ENCODE measurements at places on chromosomes 6 and 20. TPM values are rescaled to one million over a fixed set of nuclear protein-coding genes. Genes with fewer than 3 reads are reported as not detected.
A peak's percentile ranks its signal among the peaks of the same experiment; 100 is the strongest.

GRCh38 chr20:20448881-20449280 lies 81.0 kb downstream of the INSM1 start:
- no peak for DNase-seq

DNA sequence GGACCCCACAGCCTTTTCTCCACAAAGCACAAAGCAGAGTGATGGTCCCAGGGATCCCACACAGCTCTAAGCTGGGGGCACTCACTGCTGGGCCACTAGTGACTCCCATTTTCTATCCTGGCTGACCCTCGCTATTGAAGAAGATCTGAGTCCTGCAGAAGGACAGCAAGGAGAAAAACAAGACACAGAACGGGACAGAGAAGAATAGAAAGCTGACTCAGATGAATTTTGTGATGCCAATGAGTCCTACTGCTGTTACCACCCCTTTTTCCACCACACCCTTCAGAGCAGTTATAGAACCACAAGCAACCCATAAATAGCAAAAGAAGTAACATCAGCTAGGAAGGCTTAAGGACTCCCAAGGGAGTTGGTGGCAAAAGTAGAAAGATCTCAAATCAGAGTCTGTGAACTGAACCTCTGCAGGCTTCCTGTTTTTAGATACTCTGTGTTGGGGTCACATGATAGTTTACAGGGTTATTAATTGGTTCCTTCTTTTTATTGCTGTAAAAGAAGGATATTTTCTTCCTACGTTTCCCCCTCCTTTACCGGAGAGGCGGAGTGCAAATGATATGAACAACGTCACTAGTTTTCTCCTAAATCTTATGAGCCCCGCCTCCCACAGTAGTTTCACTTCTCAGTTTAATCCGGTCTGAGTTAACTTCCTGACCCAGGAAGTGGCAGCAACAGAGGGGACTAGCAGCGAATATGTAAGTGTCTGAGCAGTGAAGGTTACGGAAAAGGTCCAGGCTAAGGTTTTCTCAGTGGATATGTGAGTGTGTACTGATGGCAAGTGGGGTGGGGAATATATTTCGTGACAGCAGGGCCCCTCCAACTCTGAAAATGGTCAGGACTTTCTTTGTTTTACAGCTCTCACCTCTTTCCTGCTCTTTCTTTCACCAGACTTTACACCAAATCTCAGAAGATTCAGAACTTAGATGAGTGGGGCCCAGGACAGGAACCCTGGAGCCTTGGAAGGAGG lies at the start of gene TRIM38:
Gene TRIM38, plus strand, starts transcription at position 654 of the 979 bp plus-strand sequence. CDS start 3,721 bp downstream, outside the sequence.
- DNase-seq = peak; percentile 89

GRCh38 chr20:47111576-47111975 lies 216.9 kb downstream of the EYA2 start:
- DNase-seq = no peak

DNA sequence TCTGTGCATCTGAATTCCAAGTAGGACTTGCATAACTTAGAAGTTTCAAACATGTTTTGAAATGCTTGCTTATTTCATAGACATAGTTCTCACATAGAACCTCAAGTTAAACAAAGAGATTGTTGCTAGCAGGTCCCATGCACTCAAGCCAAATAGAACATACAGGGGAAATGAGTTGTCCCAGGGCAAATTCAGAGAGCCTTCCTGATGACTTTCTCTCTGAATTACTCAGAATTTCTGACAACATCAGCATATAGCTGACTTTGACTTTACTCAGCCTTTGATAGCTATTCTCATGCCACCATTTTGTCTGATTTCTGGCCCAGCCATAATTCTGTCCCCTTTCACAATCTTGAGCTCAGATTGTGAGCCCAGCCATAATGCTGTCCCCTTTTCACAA lies 333.2 kb upstream of the PLCB4 start:
- no peak for DNase-seq

GRCh38 chr6:56946368-56946767 lies 8.5 kb upstream of the BEND6 start:
- no peak for DNase-seq

GRCh38 chr6:132865364-132865763 lies 51.0 kb downstream of the RPS12 start:
- no peak for DNase-seq

DNA sequence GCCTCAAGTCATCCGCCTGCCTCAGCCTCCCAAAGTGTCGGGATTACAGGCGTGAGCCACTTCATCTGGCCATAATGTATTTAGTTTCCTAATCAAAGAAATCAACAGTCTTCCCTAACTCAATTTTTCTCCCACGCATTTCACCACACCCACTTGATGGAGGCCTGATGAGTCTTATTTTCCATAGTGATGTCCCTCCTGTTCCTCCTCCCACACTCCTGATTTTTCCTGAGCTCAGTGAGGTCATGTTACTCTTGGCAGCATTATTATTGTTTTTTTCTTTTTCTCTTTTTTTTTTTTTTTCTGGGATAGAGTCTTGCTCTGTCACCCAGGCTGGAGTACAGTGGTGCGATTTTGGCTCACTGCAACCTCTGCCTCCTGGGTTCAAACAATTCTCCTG lies 8.9 kb downstream of the ABRACL start:
- no peak for DNase-seq

GRCh38 chr6:113331021-113331420 lies 526.1 kb upstream of the MARCKS start:
- no peak for DNase-seq

GRCh38 chr6:169046021-169046420 lies 207.6 kb downstream of the THBS2 start:
- no peak for DNase-seq

- no peak for DNase-seq
Measured at GRCh38 chr20:40104959-40105358, 584.1 kb downstream of the MAFB start.

DNA sequence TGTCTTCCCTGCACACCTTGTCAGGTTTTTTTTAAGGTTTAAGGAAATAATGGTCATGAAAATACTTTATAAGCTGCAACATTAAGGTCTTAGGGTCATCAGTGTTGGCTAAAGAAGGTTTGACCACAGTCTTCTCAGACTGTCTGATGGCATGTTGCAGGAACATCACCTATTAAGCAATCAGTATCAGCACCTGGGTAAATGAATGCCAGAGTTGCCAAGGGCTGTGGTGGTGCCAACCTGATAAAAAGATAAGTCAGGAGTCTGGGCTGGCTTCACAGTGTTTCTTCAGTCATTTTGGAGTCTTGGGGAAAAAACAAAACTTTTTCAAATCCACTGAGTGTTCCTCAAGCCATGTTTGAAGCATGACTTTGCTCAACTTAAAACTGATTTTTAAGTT lies 61.5 kb upstream of the VSTM2L start:
- no peak for DNase-seq

GRCh38 chr6:151058021-151058733 lies 181.6 kb upstream of the AKAP12 start:
- DNase-seq = no peak

GRCh38 chr6:133683308-133683580 lies 205.7 kb upstream of the TCF21 start:
- no peak for DNase-seq

- no peak for DNase-seq
Measured at GRCh38 chr20:16360668-16361067, 212.6 kb downstream of the KIF16B start.

- DNase-seq = no peak
Measured at GRCh38 chr6:150280703-150281102, 88.1 kb upstream of the IYD start.

DNA sequence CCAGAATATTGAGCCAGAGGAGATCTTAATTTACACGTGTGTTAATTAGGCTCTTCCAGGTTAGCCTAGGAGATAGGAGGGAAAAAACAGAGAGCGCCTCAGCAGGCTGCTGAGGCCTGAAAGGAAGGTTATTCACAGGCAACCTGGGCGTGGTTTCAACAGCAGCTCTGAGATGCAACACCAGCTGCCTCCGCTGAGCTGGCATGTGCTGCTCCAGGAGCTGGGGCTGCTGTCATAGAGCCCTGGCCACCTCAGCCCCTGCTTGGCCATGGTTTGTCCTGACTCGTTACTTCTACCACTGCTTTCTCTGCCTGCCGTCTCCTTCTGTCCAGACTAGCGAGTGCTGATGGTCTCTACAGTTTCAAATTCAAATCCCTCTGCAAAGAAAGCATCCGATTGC lies 32.4 kb upstream of the RPP40 start:
- DNase-seq = no peak

- no peak for DNase-seq
Measured at GRCh38 chr6:96651816-96652215, 88.9 kb downstream of the FHL5 start.

GRCh38 chr20:9912858-9913434 lies 74.1 kb upstream of the PAK5 start:
- DNase-seq = peak; percentile 48

GRCh38 chr6:159128978-159129377 lies 40.2 kb upstream of the FNDC1 start:
- DNase-seq = no peak

- no peak for DNase-seq
Measured at GRCh38 chr20:57736738-57737347, 27.0 kb upstream of the PMEPA1 start.

DNA sequence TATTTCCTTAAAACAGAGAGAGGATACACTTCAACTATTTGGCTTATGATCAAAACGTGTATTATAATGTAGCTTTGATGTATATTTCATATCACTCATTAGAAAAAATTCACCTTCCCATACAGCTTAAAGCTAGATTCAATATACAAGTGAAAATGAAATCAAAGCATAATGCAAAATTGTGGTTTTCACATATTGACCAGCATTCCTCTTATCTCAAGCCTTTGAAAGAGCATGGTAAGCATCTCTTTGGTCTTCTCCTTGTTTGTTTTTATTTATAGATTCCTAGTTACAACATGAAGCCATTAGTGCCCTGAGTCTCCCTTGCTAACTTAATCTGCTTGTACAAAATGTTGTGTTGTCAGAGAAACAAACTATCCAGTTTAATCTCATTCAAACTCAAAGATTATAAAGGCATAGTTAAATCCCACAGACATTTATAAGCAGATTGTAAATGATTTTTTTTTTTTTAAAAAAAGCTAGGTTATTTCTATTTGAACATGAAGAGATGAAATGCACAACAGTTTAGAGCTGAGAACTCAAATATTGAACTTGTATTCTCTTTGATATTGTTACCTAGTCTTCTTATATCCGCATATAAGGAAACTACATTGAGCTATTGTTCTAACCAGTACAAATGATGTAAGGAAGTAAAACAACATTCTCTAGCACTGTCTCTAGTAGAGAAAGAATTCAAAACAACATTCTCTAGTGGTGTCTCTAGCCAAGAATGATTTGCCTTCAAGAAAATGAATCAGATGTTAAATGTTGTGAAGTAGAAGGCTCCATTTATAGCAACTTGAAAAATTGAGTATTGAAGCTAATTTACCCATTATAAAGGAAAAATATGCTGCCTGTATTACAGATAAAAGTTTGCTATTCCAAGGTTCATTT lies 31.2 kb upstream of the SMIM28 start:
- no peak for DNase-seq

GRCh38 chr6:161830866-161831616 lies 557.2 kb upstream of the AGPAT4 start:
- no peak for DNase-seq

GRCh38 chr6:47974106-47974505 lies 136.9 kb downstream of the PTCHD4 start:
- DNase-seq = no peak

DNA sequence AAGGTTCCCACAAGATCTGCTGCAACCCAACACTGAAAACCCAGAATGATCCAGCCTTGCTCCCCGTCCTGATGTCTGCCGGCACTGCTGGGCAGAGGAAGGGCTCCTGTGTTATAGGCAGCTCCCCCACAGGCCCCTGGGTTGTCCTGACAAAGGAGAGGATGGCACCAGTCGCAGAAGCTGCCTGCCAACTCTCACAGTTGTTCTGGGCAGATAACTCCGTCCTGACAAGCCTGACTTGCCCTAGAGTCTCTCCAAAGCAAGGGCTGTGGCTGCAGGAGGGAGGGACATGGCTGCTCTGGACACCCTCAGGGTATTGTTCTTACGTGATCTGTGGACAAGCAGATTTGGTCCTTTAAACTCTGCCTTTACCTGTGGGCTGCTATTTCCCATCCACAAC lies 243.8 kb downstream of the CDH26 start:
- DNase-seq = no peak

GRCh38 chr20:46210672-46211330 lies 92.7 kb downstream of the CD40 start:
- no peak for DNase-seq

DNA sequence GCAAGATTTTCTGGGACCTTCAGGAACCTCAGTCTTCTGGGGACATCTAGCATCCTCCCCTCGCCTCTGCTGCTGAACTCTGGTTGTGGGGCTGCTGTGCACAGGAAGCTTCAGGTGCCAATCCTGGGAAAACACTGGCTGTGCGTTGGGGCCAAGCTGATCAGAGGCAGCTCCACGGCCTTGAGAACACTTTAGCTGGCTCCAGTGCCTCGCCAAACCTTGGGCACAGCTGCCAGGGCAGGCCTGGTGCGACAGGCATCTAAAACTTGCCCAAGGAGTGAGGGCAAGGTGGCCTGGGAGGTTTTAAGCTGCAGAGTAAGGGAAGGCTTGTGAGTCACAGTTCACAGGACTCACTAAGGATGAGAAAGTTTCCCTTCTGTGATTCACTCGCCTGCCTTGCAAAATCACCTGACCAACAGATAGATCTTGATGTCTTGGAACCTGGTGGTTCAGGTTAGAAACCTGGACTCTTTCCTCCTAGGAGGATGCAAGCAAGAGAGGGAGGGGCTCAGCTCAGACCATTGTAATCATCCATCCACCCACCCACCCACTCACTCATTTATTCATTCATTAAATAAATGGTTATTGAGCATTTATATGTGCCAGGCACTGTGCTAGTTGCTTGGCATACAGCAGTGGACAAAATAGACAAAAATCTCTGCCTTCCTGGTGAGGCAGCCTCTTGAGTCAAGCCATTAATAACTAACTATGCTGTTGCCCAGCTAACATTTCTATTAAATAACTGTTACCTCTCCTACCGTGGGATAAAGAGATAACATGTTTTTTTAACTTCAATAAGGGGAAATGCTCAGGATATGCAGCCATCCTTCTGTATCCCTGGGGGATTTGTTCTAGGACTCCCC lies 2.5 kb upstream of the SPATS1 start:
- no peak for DNase-seq

- DNase-seq = no peak
Measured at GRCh38 chr6:145904868-145905267, 59.3 kb downstream of the SHPRH start.

GRCh38 chr6:132235596-132236280 lies 165.5 kb downstream of the MOXD1 start:
- DNase-seq = no peak

GRCh38 chr20:61313396-61313795 lies 61.3 kb downstream of the CDH4 start:
- DNase-seq = no peak

- DNase-seq = no peak
Measured at GRCh38 chr6:150924808-150925589, 59.5 kb downstream of the MTHFD1L start.

Gene GPX5
- not detected for total RNA-seq

Gene SLC25A27
- total RNA-seq = 25.1 TPM

Gene GPR6
- total RNA-seq = not detected

Gene EYS
- not detected for total RNA-seq

Gene OPN5
- total RNA-seq = not detected

Gene OOEP
- total RNA-seq = not detected

Gene SLC12A5
- total RNA-seq = not detected

Gene NCOA7
- total RNA-seq = 62.8 TPM

Gene COL21A1
- 9.3 TPM for total RNA-seq

Gene SMOC2
- total RNA-seq = 26.1 TPM

Gene ABHD16B
- not detected for total RNA-seq

Gene EPPIN
- total RNA-seq = not detected

Gene PDE10A
- 47.0 TPM for total RNA-seq

Gene FAM162B
- 5.6 TPM for total RNA-seq

Gene PREP
- 37.9 TPM for total RNA-seq

Gene HLA-F
- 51.6 TPM for total RNA-seq

Data from ureter (tissue), 1 donor.